ENCODE measurements at places on chromosomes 11 and 22.

DNA sequence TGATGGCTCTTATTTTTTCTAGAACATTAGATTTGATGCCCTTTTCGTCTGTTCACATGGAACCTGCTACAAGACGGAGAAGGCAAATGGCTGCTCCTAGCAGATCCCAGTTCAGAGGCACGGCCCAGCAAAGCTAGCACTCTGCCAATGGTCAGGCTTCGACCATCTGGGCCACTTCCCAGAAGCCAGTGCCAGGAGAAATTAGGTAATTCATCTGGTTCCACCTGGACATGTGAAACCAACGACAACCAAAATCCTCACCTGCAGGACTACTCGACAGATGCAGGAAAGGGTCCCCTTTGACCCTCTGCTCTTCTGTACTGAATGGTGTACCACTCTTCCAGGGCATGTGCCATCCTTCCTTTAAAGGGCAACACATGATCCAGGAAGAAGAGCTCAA, 25.4 kb downstream of the MICAL3 start:
- no peak for DNase-seq

DNA sequence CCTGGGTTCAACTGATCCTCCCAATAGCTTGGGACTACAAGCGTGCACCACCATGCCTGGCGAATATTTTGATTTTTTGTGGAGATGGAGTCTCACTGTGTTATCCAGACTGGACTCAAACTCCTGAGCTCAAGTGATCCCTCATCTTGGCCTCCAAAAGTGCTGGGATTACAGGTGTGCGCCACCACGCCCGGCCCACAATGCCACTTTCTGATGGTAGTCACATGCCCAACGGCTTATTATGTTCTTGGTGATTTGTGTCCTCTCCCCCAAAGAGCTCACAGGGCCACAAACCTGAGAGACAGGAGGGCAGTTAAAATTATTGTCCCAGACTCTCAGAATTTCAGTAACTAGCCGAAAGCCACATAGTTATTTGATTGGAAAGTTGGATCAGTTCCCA, 9.6 kb downstream of the GRIK4 start:
- DNase-seq: no peak

- DNase-seq: no peak
Measured at GRCh38 chr11:108216988-108217387, 5.5 kb downstream of the NPAT start.

DNA sequence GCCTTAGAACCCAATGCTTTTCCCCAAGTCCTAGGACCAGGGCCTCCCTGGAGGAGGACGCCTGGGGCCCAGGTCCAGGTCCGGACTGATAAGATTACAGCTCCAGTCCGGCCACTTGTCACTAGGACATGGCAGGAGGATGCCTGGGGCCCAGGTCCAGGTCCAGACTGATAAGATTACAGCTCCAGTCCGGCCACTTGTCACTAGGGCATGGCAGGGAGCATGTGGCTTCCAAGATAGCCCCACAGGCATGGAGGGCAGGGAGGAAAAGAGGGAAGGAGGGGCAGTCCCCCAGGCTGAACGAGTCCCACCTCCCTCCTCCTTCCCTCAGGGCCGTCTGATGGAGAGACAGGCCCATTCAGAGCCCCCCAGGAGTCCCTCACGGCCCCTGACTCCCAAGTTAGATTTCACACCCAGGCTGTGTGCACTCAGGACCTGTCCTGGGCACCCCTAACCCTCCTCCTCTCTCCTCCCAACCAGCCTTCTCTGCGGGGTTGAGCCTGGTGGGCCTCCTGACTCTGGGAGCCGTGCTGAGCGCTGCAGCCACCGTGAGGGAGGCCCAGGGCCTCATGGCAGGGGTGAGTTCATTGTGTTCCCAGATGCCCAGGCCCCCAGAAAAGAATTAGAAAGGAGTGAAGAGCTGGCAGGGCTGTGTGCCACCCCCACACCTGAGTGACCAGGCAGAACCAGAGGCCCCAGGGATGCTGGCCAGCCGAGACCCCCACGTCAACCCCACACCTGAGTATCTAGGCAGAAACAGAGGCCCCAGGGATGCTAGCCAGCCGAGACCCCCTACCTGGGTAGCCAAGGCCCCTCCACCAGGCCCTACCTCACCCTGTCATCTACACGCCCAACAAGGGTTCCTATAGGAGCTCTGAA, 2.1 kb downstream of the TSPAN32 start:
- no peak for DNase-seq

DNA sequence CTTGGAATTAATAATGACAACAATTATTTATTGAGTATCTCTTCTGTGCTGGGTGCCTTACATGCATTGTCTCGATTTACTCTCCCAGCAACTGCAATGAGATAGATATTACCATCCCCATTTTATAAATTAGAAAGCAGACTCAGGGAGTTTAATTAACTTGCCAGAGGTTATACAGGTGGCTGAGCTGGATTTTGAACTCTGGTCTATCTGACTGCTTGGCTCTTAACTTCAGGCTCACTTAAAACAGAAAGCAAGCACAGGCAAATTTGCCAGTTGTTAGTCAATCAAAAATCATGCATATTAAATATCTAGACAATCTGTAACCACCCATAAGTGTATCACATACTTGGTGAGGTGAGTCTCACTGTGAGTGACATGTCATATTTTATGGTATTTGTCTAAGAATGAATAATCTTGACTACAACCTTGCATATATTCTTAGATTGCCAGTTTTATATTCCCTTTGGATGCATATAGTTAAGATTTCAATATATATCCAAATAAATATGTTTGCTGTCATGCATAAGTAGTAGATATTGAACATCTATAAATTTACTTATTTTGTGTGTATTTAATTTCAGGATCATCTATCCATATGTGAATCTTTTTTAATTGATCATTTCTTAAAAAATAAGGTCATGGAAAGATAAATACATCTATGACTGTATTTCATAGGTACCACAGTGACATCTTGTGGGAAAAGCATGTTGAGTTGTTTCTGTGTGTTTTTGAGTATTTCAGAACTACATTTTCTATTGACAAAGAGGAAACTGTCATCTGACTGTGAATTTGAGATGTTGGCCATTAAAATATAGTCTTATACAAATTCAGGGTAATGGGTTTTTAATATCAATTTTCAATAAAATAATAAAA, 112.0 kb upstream of the ARHGAP42 start:
- no peak for DNase-seq

- DNase-seq: no peak
Measured at GRCh38 chr11:3840870-3841425, at the start of gene RHOG. TSS of gene RHOG (minus strand) at chr11:3840959. CDS start at chr11:3828138, 12,821 bp downstream.

DNA sequence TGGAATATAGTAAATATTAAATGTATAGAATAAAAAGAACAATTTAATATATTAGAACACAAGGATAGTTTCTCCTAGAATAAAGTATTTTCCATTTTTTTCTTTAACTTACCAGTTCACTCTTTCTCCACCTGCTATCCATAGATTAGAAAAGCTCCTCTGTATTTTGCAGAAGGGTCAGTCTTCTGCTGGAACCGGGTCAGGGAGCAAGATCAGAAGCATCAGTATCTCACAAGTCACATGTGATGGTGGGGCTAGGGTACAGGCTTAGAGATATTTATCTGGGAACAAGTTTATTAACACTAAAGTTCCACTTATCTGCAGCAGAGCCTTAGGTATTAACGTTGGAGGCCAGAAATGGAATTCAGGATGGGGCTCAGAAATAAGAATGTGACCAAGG, 17.3 kb upstream of the OR52A1 start:
- DNase-seq: no peak

DNA sequence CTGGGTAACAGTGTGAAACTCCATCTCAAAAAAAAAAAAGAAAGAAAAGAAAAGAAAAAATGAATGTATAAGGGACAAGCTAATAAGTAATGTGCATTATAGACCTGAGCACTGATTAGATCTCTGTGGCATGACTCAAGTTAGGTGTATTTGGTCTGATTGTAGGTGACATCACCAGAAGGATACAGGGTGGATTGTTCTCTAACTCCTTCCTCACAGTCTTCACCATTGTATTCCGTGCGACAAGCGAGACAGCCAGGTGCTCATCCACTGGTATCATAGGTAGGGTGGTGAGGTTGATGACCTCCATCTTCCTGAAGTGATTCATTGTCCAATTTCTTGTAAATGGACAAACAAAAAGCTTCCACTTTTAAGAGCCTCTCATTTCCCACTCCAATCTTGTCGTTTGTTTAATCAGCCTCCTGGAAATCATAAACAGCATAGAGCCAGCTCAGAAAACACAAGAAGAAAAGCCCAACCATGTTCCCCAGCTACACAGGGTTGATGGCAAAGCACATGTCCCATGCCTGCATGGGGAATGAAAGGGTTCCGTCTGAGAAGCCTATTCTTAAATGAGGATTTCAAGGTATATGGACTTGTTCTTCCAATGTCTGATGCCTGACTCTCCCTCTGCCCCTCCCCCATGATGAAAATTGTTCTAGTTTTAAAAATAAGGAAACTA, 6.2 kb downstream of the FAM227A start:
- no peak for DNase-seq

DNA sequence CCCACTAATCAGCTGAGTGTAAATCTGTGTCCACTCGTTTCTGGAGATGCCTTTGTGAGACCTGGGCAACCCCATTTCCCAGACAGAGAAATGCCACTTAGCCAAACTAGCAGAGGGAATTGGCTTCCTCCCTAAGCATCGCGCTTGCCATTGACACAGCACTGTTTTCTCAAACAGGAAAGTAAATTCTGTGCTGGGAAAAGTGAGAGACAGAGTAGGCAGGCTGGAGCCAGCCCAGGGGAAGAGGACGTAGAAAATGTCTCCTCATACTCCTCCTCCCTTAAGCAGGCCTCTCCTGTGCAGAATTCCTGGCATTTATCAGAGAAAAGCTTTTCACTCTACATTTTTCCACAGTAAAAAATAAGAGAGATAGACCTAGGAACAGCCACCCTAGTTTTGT, 99.1 kb upstream of the AMOTL1 start:
- DNase-seq: no peak

- DNase-seq: no peak
Measured at GRCh38 chr11:86183694-86184093, 60.9 kb upstream of the EED start.

- DNase-seq: no peak
Measured at GRCh38 chr11:20501252-20501651, 98.2 kb upstream of the SLC6A5 start.

- no peak for DNase-seq
Measured at GRCh38 chr11:27191639-27192038, 151.0 kb downstream of the BBOX1 start.

GRCh38 chr11:58493676-58494075, 14.2 kb downstream of the OR5B21 start:
- DNase-seq: no peak

GRCh38 chr22:22883090-22883727, 4.4 kb upstream of the IGLL5 start:
- DNase-seq: no peak

DNA sequence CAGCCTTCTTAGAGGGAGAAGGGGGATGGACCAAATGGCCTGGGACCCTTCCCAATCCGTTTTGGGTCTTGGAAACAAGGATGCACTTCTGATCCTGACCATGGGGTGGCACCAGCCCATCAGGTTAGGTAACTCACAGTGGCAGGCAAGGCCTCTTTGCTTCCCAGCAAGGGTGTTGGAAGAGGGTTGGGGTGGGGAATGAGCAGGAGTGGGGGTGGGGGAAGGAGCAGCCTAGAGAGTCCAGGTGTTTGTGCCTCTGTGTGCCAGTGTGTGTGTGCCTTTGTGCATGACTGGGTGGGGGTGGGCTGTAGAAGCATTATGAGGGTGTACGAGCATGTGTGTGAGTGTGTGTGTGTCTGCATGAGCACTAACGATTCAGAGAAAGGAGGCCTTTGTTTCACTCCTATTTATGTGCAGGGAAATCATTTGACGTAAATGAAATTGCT, 213.1 kb downstream of the INSC start:
- no peak for DNase-seq
